Right lobe of liver (tissue), 6 donors: ENCODE measurements at places on chromosomes 2 and 18. TPM values are rescaled to one million over a fixed set of nuclear protein-coding genes. Genes with fewer than 3 reads are reported as not detected.

DNA sequence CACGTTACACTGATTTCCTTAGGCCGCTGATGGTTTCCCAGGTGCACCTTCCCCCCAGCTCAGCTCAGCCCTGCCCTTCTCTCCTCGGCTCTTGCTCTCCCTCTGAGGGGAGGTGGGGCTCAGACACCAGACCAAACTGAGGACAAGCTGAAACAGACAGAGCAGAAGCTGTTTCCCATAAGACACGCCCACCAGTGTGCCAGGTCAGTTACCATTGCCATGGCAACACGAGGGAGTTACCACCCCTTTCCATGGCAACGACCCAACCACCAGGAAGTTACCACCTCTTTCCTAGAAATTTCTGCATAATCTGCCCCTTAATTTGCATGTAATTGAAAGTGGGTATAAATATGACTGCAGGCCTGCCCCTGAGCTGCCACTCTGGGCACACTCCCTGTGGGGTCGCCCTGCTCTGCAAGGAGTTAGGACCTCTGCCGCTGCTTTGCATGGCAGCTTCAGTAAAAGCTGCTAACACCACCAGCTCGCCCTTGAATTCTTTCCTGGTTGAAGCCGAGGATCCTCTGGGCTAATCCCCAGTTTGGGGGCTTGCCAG is 120.9 kb upstream of the SMIM21 start:
- no peak overlapping the region for H3K4me3 ChIP-seq
- no peak overlapping the region for H3K27ac ChIP-seq
- no peaks in the 10 kb centered on the region for H3K27me3 ChIP-seq
- DNase-seq = no peak
- no peaks in the 10 kb centered on the region for H3K36me3 ChIP-seq
- H3K4me1 ChIP-seq = no peaks in the 10 kb centered on the region

DNA sequence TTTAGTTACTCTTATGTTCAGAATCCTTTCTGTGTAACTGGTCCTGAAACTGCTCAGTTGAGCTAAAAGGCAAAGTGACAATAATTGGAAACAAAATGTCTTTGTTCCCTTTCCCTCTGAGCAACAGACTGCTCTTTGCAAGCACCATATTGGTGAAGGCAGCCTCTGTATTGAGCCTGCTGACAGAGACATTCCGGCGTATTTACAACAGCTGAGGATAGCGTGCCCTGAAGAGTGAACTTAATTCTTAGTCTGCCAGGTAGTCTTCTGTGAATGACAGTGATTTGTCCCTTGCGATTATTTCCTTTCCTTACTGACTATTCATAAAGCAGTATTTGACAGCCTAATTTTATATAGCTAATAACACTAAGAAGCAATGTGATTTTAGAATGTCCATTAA is 239.1 kb downstream of the CPS1 start:
- no peak for DNase-seq
- no peak overlapping the region for H3K4me3 ChIP-seq
- H3K27ac ChIP-seq = no peak overlapping the region

GRCh38 chr2:111898703-111899514 is 502 bp downstream of the MERTK start:
- H3K27ac ChIP-seq = peak overlapping the region; percentile 65
- H3K36me3 ChIP-seq = no peaks in the 10 kb centered on the region
- peak overlapping the region; percentile 67 for H3K4me3 ChIP-seq

DNA sequence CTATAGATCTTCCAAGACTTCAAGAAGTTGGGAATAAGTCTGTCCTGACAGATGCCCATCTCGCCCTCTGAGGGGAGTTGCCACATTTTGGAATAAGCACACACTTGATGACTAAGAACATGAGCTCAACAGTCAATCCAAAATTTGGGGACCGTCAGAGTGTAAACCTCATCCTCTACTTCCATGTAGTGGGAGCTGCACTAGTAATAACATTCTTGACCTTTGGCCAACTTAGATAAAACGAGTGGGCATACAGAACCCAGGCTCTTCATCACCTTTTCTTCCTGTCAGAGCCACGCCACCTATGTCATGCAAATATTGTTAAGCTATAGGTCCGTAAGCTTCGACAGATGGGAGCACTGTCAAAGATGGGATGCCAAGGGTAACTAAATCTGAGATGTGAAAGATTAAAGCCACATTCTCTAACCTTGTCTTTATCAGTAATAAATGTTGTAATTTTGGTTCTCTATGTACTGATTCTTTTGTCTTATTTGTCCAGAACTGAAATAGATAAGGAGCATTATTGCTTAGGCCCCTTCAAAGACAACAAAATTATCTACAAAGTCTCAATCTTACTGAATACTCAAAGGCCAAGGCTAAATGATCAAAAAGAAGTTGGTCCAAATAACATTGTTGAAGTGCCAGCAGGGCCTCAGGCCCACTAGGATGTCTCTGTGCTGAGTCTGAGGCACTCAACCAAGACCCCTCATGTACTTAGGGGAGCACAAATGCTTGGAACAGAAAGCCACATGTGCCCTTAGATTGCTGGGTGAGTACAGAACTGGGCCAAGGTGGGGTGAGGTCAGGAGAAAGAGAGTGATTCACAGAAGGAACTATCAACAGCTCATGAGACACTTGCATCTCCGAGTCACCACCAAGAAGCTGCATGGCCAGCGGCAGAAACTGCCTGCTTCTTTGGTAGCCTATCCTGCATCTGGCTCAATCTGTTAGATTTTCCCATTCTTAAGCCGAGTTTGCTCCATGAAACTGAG is 15.0 kb downstream of the CDH2 start:
- peaks cover 5% of the 10 kb centered on the region for H3K4me1 ChIP-seq
- H3K27ac ChIP-seq = no peak overlapping the region
- H3K27me3 ChIP-seq = no peaks in the 10 kb centered on the region
- H3K36me3 ChIP-seq = no peaks in the 10 kb centered on the region
- no peak for DNase-seq
- H3K4me3 ChIP-seq = no peak overlapping the region

- no peak overlapping the region for H3K27ac ChIP-seq
- no peak overlapping the region for H3K4me3 ChIP-seq
- H3K27me3 ChIP-seq = no peaks in the 10 kb centered on the region
These were observed 6.4 kb downstream of the TRAK2 start for GRCh38 chr2:201444746-201445465.

DNA sequence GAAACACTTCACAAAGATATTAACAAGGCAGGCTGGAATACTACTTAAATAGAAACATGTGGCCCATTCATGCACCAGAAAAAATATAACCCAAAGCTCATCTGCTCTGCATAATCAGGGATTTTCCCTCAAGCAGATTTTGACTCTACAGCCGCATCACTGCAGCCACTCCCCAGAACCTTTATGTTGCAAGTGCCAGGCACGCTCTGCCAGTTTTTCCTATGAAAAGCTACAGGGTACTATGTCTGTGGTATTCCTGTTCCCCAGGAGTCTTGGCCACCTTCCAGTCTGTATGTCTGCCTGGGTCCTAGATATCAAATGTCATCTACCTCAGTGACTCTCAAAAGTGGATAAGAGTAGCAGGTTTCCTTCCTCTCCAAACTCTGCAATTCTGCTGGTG is 3.8 kb downstream of the COA5 start:
- H3K36me3 ChIP-seq = no peaks in the 10 kb centered on the region
- no peak overlapping the region for H3K4me3 ChIP-seq

GRCh38 chr2:145652571-145653545 is 1132.9 kb upstream of the ZEB2 start:
- H3K36me3 ChIP-seq = no peaks in the 10 kb centered on the region
- H3K27ac ChIP-seq = no peak overlapping the region
- H3K4me3 ChIP-seq = no peak overlapping the region
- DNase-seq = no peak

CRYGC gene
- not detected for total RNA-seq

CERKL gene
- not detected for total RNA-seq
